ENCODE measurements at places on chromosomes 5 and 9.

DNA sequence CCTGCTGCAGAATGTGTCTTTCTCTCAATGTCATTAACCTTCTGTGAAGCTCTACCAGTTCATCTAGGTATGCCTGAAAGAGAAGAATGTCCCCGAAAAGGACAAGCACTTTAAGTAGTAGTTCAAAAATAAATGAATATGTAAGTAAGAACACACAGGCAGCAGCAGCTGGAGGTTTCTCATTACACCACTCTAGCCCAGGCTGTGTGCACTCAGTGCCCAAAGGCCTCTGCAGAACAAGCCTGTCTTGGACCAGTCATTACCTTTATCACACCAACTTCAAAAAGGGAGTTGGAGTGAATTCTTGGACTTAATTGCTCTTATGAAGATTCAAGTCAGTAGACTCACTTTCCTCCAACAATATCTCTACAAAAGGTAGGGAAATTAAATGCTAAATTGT is 268.8 kb downstream of the MLLT3 start:
- no peak for DNase-seq

- DNase-seq: peak; percentile 76
These were observed 71.5 kb downstream of the ANKRD33B start for GRCh38 chr5:10635257-10635866.

DNA sequence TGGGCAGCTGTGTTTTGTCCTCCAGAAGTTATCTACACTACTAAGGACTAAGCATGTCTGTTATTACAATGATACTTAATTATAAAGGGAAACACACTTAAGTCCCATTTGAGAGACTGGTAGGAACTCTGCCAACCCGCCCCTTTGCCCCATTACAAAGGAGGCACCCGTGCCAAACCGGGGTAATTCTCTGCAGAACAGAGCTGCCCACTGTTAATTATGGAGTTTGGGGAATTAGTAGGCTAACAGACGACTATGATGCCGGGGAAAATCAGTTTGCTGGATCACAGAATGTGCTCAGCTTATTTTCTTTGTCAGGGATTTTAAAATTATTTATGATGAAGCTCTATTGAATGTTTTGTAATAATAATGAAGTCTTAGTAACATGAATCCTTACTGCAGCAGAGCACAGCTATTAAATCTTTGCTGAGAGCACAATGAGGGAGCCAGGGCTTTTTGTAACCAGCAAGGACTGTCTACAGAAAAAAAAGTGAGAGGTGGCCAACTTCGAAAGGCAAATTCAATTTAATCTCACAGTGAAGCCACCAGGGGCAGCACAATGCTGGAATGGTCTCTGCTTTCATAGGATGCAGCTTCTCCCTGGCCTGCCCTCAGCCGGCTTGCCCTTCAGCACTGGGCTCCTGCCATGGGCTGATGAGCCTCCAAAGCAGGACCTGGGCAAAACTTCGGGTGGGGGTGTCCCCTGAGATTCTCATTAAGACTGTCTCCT is 134.5 kb downstream of the GNAQ start:
- DNase-seq: no peak

- DNase-seq: no peak
These were observed 143.8 kb downstream of the MAST4 start for GRCh38 chr5:66739951-66740350.

DNA sequence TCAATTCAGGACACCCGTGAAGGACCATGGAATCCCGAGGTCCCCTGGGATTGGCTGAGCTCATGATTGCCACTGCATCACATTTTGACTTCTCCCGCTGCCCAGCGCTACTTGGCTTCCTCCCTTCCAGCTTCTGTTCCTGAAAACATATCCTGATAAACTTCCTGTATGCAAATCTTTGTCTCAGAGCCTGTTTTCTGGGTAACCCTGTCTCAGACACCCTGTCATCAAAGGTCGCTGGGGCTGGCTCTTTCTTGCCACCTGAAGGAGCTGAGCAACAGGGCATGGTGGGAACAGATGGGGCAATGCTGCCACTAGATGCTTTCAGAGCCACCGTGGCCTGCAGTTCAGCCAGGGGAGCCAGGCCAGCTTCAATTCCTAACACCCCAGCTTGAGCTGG is 154.3 kb upstream of the TBC1D2 start:
- no peak for DNase-seq

DNA sequence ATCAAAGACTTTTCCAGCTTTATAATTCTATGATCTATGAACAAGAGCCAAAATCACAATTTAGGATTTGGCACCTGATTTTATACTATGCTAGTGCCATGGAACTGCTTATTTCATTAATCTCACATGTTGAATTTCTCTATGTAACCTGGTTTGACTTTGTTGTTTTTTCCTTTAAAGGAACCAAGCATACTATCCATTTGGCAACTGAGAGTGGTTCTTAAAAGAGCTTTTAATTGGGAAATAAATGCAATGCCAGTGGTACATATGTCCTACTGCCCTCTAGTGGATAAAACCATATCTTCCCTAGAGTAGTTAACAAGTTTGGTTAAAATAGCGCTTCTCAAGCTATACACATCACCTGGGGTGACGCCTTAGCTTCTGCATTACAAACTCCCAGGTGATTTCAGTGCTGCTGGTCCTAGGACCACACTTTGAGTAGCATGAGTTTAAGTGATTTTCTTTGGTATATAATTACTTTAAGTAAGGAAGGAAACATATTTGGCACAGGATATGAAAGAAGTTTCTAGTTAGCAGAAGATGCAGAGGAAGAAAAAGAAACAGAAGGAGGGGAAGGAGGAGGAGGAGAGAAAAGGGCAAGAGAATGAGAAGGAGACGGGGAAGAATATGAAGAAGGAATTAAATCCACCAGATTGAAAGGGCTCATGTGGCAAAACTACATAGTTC is 56.8 kb downstream of the FGF10 start:
- no peak for DNase-seq

DNA sequence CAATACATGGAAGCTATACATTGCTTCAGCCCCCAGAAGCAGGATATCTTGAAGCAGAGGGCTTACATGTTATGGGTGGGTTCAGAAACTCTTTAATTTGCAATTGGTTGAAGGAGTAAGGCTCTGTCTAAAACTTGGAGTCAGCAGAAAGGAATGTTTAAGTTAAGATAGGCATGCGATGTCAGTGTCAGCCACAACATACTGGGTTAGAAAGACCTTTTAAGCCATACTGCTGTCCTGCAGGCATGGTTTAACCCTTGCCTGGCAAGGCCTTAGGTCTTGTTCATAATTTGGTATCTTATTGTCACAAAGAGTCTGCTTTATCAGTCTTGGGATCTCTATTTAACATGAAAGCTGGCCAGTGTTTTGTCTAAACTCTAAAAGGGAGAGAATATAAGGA is 1619.6 kb upstream of the WWC1 start:
- DNase-seq: no peak

GRCh38 chr9:119029886-119030285 is 339.3 kb downstream of the BRINP1 start:
- DNase-seq: no peak

GRCh38 chr5:160641405-160641804 is 210.6 kb downstream of the ATP10B start:
- no peak for DNase-seq

GRCh38 chr9:105639936-105640335 is 22.3 kb upstream of the TAL2 start:
- no peak for DNase-seq

- no peak for DNase-seq
These were observed 5.0 kb downstream of the RELL2 start for GRCh38 chr5:141641634-141642267.

- DNase-seq: peak; percentile 28
These were observed 94.2 kb upstream of the MVB12B start for GRCh38 chr9:126232461-126232860.

DNA sequence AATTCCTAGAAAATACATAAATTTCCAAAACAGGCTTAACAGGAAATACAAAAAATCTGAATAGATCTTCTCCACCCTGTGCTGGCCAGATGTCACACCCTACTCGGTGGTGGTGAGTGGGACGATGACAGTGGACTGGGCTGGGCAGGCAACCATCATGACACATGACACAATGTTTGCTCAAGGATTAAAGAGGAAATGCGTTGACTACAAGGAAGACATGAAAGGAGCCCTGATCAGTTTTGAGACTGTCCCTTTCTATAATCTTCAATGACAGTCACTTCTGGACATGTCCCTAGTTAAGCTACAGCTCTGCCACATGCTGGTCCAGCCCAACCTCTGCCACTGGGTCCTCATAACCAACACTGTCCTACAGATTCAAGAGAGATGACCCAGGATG is 99.8 kb downstream of the ZDHHC21 start:
- DNase-seq: no peak

GRCh38 chr9:115043632-115044031 is 74.3 kb downstream of the TNC start:
- no peak for DNase-seq

DNA sequence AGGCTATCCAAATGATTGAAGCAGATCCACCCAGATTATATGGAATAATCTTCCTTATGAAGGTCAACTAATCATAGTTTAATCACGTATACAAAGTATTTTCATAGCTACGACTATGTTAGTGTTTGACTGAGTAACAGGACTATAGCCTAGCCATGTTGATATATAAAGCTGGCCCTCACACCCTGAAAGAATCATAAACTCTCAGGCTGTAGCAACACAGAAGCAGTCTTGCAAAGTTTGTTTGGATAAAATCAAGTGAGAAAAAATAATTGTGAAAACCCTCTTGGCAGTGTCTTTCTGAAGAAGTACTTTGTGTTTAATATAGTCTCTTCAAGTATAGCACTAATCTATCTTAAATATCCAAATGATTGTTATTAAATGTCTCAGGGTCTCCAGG is 374.5 kb upstream of the DAB2 start:
- DNase-seq: no peak

DNA sequence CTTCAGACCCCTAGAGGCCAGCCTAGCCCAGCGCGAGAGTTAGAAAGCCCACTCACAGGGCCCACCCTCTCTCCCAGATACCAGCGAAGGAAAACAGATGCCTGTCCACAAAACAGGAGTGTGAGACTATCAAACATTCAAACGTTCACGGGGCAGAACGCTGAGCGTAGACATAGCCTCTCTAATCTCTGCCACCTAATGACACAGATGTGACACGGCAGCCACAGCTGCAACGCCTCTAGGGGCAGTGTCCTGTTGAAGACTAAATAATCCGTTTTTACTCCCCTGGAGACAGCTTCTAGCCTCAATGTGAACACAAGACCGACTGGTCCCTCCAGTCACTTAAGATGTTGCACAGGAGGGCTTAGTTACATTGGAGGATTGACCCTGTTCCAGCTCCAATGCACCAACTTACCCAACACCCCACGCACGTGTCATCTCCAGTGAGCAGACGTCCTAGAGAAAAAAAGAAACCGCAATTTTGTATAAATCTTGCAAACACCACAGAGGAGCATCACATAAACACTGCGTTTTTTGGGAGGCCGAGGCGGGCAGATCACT is 14.3 kb downstream of the DIPK1B start:
- peak; percentile 69 for DNase-seq

DNA sequence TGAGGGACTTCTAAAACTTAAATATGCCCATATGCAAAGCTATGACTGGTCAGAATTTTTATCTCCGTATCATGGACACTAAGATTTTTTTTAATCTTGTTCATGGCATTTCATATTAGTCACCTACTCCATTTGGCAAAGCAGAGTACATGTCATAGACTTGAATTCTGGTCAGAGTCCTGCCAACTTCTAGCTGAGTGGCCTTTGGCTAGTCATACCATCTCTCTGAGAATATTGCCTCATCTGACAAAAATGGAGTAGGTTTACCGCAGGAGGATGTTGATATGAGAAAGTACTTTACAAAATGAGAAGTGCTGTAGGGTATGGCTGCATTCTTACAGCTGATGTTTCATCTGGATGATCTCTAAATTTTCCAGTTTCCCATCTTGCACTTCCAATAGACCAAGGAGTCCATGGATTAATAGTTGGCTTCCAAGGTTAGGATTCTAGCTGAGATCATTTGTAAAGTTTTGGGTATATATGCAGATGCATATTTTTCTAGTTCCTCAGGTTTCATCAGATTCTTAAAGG is 150.8 kb upstream of the NR3C1 start:
- DNase-seq: no peak

GRCh38 chr5:138337685-138338410 is at the start of gene FAM53C:
Gene FAM53C, plus strand, starts transcription at chr5:138338266. Its CDS starts 3,070 bp downstream, at chr5:138341336.
- peak; percentile 98 for DNase-seq

DNA sequence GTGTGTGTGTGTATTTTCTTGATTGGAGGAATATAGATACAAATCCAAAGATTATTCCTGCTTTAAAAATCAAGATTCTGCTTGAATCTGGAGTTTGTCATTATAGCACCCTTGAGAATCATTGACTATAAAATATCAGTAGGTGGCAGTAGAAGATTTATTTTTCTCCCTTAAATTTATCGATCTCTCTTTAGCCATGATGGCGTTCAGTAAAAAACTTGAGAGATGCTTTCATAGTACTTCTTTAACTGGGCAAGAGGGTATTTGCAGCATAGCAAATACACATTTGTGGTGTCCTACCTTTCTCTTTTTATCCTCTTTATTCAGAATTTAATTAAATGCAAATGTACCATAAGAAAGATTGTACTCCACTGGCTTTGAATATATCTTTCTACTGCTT is 307.7 kb downstream of the ADGRV1 start:
- no peak for DNase-seq

- no peak for DNase-seq
These were observed 120.0 kb upstream of the RAI14 start for GRCh38 chr5:34535944-34536623.

GRCh38 chr5:91132550-91132949 is 250.6 kb downstream of the ARRDC3 start:
- DNase-seq: no peak

- DNase-seq: peak; percentile 84
These were observed 10.3 kb upstream of the CD180 start for GRCh38 chr5:67206929-67207328.

DNA sequence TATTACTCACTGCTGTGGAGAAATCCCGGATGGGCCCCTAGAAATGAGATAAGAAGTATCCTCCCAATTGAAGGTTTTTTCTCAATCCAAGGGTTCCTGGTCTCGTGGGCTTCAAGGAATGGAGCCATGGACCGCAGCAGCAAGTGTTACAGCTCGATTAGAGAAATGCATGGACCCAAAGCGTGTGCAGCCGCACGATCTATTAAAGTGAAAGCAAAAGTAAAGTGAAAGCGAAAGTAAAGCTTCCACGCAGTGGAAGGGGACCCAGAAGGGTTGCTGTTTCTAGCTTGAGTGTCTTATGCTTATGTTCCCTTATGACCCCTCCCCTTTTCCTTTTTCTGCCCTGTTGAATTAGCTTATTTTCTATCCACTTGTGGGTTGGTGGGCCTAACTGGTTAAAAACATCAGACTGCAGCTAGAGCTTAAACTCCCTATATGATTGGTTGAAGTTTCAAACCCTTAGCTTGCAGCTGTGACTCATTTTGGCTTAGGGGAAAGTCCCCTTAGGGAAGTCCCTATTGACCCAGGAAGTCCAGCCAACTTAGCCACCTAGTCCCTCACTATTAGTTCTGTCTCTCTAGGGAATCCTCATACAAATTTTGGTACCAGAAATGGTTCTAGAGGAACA is 1111.8 kb downstream of the TAF11L14 start:
- peak; percentile 80 for DNase-seq

All from activated CD8-positive, alpha-beta memory T cell treated with anti-CD3 and anti-CD28 coated beads for 24 hours (primary cell).